ENCODE measurements at places on chromosomes 13 and 19.

GRCh38 chr19:53808710-53809125, 15.4 kb downstream of the NLRP12 start:
- no peak for DNase-seq

GRCh38 chr13:109087916-109088623, 458.7 kb downstream of the MYO16 start:
- DNase-seq = no peak

GRCh38 chr13:62093984-62094780, 678.5 kb upstream of the PCDH20 start:
- no peak for DNase-seq

GRCh38 chr19:51086153-51086850, 3.6 kb upstream of the KLK14 start:
- DNase-seq = no peak

DNA sequence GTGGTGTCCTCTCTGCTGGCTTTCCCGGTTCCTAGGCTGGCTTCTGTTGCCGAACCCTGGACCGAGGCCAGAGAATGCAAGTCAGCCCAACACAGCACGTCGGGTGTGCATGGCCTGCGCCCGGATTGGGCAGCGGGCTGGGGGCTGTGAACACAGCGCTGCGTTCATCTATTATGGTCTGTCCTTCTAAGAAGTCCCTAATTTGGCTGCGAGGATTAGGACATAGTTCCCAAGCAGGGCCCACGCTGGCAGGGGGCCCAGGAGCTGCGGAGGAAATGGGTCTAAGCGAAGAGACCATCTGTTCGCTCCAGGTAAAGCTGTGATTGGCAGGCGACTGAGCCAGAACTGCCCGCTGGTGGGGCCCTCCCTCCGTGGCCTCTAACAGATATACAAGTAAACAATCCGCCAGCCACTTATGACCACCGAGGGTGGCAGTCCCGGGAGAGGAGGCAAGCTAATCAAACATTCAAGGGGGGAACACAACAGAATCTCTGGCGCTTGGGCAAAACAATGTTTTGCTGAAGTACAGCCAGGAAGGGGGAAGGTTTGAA, 6.0 kb downstream of the SYCE2 start:
- DNase-seq = peak; percentile 89

- no peak for DNase-seq
Observed at GRCh38 chr13:43041369-43041921, 18.1 kb downstream of the DNAJC15 start.

DNA sequence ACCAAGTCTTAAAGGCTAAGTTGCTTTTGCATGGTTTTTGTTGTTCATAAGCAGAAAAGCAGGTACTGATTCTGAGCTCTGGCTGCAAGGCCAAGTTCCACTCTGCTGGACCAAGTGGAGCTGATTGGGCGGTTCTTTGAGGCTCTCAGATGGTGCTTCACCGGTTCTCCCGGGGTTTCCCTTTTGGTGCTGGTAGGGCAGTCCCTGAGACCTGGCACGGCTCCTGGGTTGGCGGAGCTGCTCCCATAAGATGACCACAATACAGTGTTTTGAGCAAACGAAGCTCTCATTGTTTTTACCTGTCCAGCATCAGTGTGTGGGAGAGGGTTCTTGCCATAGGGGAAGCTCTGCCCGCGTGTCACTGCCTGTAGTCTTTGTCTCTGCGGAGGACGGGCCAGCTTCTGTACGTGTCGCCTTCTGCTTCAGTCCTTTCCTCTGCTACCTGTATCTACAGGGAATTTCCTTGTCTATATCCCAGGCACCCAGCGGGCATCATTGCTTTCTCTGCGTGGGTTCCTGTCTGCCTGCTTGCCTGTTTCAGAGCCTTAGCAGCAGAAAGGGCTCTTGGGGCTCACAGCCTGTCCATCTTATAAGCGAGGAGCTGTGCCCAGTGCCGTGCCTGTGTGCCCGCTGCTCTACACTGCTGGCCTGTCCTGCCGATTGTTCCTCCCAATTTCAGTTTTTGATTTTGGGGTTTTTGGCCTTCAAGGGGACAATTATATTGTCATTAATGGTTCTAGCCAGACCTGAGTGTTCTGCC, 2.3 kb downstream of the U2AF2 start:
- DNase-seq = no peak

- DNase-seq = no peak
Observed at GRCh38 chr19:46753420-46754155, 7.3 kb upstream of the STRN4 start.

- DNase-seq = no peak
Observed at GRCh38 chr19:17159466-17160393, 55.4 kb upstream of the USE1 start.

DNA sequence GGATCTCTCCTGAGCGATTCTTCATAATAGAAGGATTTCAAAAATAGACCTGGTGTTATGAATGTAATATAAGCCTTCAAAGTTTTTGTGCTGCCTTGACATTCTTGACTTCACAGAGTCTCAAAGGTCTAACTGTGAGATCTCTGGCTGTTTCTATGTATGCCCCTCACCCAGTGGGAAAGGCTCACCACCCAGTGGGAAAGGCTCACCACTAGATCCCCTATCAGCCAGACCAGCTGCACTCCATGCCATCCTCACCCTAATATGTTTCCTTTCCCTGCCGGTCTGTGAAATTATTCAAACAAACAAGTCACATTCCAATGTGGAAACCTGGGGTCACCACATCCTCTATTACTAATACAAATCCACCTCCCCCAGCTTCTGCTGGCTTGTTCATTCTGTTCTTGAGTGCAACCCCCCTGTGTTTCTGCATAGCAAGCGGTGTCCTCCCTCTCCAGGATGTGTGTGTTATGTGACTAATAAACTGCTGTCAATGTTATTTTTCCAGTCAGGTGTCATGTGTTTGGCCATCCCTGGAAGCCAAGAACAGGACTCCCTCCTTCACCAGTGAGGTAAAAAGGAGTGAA, 13.8 kb upstream of the SLITRK1 start:
- DNase-seq = no peak

GRCh38 chr13:52061587-52061986, 37.1 kb downstream of the UTP14C start:
- DNase-seq = no peak

GRCh38 chr19:3760871-3761361, 576 bp downstream of the APBA3 start:
- DNase-seq = no peak

DNA sequence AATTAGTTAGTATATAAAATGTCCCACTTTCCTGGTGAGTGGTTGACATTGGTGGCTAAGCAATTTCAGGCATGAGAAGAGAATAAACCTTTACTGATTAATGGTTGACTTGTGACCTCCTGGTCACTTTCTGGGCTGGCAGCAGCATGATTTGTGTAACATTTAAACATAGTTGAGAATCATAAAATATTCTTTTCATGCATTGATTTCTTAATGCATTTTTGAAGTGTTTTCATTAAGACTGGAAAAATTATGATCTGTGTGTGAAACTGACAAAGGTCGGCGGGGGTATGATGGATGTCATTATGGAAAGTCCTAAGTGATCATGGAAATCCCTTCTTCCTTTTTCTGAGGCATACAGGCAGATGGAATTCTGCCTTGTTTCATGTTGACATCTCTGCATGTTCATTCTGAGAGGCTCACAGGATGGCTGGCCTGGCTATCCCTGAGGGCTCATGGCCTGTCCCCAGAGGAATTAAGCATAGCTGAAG, 98.7 kb upstream of the RNF113B start:
- DNase-seq = no peak

GRCh38 chr13:50645092-50645491, 198.4 kb downstream of the DLEU7 start:
- DNase-seq = no peak

DNA sequence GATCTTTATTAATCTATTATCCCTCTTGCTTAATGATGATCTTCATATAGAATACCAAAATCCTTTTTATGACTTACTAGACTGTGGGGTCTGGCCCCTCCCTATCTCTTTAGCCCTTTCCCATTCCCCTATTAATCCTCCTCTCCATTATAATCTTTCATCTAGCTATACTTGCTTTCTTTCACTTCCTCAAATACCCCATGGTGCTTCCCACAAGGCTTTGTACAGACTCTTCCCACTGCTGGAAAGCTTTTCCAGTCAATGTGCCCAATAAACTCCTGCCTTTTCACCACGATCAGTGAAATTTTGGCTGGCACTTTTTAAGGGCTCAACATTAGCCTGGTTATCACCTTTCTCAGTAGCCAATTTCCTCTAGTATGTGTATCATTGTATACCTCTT, 3.2 kb upstream of the EBPL start:
- no peak for DNase-seq

- DNase-seq = no peak
Observed at GRCh38 chr19:38285567-38285966, 18.5 kb upstream of the C19orf33 start.

- DNase-seq = no peak
Observed at GRCh38 chr19:5172859-5173630, 167.6 kb downstream of the PTPRS start.

GRCh38 chr19:53844849-53845246, 20.7 kb upstream of the NLRP12 start:
- no peak for DNase-seq

DNA sequence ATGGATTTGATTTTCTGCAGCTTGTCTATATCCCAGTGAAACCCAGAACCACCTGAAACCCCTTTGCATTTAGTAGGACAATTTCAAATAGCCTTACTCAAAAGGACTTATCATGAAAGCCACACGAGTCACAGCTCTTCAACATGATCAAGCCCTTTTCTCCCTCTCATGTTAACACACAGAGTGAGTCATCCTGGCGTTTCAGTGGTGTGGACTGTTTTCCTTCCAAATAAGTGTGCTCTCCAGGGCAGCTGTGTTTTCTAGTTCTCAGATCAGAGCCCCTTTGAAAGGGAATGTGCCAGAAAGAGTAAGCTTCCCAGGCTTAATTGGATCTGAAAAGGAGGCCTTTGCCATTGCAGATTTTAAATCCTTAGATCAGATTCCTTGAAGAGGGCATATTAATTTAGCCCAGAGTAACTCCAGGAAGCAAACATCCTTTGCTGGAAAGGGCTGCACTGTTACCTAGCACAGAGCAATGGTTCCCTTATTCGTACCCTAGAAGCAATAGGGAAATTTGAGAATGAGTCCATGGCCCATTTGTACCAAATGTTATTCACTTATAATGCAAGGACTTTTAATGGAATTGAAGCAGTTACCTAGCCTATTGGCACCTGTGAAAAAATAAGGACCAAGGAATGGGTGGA, 51.3 kb downstream of the ERICH6B start:
- DNase-seq = no peak

GRCh38 chr19:16199275-16199932, 1.7 kb downstream of the AP1M1 start:
- no peak for DNase-seq

DNA sequence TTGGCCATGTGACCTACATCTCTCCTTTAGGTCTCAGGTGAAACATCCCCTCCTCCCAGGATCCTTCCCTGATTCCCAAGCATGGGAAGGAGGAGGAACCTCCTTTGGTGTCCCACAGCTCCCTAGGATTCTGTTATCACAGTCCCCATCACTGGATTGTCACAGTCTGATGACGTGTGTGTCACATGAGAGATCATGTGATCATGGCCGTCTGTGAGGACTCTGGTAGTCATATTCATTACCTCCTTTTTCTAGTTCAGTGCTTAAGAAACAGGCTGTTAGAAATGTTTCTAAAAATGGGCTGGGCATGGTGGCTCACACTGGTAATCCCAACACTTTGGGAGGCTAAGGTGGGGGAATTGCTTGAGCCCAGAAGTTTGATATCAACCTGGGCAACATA, 3.0 kb downstream of the DHX34 start:
- no peak for DNase-seq

GRCh38 chr19:21751384-21751783, 16.0 kb downstream of the ZNF100 start:
- DNase-seq = no peak

GRCh38 chr19:6489278-6490061, 7.9 kb upstream of the DENND1C start:
- DNase-seq = no peak

- DNase-seq = no peak
Observed at GRCh38 chr19:45475537-45476291, 7.9 kb downstream of the FOSB start.

- DNase-seq = no peak
Observed at GRCh38 chr19:12611361-12611699, 610 bp downstream of the ZNF791 start.

GRCh38 chr19:44789943-44790483, 12.3 kb downstream of the CBLC start:
- no peak for DNase-seq

- no peak for DNase-seq
Observed at GRCh38 chr19:10361569-10362011, 18.8 kb downstream of the TYK2 start.

GRCh38 chr19:19334063-19334988, 13.7 kb downstream of the MAU2 start:
- DNase-seq = no peak

Measured in cerebellar nuclear complex (tissue), 1 donor.